Esophagus squamous epithelium (tissue), 5 donors: ENCODE measurements at places on chromosomes 6 and 20.

DNA sequence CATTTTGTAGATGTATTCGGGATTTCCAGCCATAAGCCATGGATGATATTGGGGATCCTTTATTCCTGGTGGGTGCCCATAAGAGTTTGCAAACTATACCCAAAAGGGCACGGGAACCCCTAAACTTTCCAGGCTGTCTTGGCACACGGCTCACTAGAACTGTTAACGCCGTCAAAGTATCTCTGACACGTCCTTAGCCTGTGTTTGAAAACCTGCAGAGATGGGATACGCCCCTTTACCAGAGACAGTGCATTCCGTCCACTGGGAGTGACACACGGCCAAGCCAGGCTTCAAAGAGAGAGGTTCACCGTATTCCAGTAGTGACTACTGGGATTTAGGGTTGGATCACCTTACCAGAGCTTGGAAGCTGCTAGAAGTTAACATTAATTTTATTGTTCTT lies 95.0 kb downstream of the THBS2 start:
- no peak for DNase-seq

- DNase-seq, result no peak
Measured at GRCh38 chr6:70849348-70850069, 107.4 kb downstream of the B3GAT2 start.

DNA sequence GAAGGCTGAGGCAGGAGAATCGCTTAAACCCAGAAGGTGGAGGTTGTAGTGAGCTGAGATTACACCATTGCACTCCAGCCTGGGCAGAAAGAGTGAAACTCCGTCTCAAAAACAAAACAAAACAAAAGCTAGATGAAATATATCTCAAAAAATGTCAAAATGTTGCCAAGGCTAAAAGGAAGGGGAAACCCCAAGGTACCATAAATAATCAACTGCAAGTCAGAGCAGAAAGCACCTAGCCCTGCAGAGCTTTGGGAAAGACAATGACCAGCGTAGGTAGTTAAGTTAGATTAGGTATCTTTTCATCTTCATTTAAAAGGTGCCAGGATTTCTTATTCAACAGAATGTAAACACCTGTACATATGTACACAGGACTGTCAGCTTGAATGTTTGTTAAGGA lies 33.0 kb downstream of the AKIRIN2 start:
- no peak for DNase-seq

GRCh38 chr20:62059920-62060630 lies 5.6 kb downstream of the TAF4 start:
- DNase-seq, result no peak

- no peak for DNase-seq
Measured at GRCh38 chr20:23601715-23602114, 4.0 kb downstream of the CST9 start.

DNA sequence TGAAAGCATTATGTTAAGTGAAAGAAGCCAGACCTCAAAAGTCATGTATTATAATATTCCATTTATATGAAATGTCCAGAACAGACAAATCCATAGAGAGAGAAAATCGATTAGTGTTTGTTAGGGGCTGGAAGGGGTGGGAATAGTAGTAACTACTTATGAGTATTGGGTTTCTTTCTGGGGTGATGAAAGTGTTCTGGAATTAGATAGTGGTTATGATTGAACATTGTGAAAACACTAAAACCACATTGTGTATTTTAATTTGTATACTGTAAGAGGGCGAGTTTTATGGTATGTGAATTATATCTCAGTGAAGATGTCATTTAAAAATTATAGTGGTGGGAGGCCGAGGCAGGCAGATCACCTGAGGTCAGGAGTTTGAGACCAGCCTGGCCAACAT lies 52.0 kb upstream of the KIF13A start:
- no peak for DNase-seq

- DNase-seq, result no peak
Measured at GRCh38 chr6:55872866-55873265, 2.5 kb downstream of the BMP5 start.

DNA sequence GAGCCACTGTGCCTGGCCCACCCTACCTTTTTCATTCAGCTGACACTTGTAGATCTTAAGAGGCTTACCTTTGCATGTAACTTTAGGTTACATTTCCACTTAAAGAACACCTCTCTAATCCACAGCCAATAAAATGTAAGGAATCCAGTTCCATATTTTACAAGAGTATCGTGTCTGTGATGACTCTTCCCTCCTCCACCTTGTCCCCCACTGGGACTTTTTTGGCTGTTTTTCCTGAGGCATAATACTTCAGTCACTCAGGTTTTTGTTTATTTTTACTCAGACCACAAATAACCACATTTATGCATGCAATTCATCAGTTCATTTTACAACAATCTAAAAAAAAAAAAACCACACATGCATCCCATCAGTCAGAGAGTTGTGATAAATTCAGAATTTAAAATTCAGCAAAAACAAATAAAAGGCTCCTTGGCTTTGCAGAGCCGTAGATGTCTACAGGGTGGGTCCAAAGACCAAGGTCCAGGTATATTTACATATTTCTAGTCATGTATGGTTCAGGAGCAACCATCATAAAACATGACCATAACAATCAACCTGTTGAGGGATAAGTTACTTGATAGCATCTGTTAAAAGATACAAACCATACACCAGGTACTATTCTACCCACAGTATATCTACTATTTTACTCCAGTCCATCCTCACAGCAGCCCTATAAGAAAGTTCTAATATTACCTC lies 9.9 kb downstream of the ATXN1 start:
- DNase-seq, result no peak

DNA sequence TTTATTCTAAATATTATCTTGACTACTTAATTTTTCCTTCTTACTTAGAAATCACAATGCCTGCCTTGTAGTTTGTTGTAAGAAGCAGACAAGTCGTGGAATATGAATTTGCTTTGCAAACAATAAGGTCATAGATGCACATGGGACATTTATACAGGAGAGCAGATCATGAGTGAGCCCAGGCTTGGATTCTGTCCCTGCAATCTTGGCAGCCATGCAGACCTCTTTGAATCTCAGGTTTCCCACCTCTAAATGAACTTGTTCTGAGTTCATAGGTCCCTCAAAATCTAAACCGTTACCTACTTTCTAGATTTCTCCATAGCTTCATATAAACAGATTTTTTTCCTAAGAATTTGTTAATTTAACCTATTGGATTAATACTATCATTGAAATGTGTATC lies 19.5 kb downstream of the KIAA0408 start:
- no peak for DNase-seq

DNA sequence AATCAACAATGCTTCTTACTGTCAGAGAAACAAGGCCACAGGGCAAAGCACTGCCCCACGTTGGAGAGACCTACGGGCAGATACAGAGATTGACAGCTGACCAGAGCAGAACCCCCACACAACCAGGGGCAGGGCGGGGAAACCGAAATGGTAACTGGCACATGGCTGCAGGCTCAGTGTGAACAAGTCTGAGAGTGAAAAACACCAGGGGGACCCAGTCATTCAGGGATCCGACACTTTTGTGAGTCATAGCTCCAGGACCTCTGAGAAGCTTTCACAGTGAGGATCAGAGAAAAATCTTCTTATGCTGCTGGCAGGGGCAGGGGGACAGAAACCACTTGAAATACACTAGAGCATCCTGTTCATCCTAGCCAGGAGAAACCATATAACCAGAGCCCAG lies 254.2 kb downstream of the C6orf118 start:
- DNase-seq, result no peak

GRCh38 chr6:104682722-104683643 lies 176.7 kb downstream of the HACE1 start:
- no peak for DNase-seq

DNA sequence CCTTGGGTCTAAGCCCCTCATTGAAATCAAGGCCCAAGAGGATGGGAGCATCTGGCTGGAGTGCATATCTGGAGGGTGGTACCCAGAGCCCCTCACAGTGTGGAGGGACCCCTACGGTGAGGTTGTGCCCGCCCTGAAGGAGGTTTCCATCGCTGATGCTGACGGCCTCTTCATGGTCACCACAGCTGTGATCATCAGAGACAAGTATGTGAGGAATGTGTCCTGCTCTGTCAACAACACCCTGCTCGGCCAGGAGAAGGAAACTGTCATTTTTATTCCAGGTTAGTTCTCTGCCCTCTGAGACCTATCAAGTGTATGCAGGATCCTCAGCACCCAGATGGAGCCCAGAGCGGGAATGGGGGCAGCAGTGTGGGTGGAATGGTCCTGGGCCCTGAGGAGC lies 5.1 kb downstream of the BTN2A2 start:
- DNase-seq, result no peak

DNA sequence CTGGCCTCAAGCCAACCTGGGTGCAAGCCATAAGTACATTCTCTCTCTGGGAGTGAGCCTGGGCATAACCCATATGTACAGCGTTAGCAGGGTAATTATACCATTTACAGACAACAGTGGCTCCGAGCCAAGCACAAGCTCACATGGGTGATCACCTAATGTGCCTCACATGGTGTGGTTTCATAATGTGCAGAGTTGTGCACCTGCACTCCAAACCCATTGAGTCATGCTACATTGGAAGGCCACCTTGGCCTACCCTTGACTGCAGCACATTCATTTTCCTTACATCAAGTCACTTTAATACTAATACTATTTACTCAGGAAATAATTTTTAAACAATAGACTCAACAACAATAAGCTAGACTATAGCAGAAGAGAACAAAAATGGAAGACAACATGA lies 194.5 kb upstream of the PLN start:
- no peak for DNase-seq

DNA sequence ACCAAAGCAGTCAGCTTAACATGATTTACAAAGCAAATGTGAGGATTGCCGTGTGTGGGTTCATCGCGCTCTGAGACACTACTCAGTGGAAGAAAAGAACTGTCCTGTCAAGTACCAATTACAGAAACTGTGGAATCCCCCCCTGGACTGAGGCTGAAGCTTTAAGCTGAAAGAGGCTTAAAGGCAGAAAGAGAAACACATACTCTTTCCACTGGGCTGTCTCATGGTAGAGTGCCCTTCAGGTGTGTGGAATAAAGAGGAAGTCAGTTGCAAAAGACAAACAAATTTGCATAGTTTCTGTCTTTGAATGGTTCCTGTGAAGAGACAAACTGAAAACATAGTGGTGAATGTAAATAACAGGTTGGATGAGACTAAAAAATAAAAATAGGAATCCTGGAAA lies 560.4 kb upstream of the SYNCRIP start:
- no peak for DNase-seq

- DNase-seq, result no peak
Measured at GRCh38 chr20:51525241-51526105, 17.0 kb downstream of the NFATC2 start.

- no peak for DNase-seq
Measured at GRCh38 chr20:50519036-50519762, 9.0 kb downstream of the PTPN1 start.

DNA sequence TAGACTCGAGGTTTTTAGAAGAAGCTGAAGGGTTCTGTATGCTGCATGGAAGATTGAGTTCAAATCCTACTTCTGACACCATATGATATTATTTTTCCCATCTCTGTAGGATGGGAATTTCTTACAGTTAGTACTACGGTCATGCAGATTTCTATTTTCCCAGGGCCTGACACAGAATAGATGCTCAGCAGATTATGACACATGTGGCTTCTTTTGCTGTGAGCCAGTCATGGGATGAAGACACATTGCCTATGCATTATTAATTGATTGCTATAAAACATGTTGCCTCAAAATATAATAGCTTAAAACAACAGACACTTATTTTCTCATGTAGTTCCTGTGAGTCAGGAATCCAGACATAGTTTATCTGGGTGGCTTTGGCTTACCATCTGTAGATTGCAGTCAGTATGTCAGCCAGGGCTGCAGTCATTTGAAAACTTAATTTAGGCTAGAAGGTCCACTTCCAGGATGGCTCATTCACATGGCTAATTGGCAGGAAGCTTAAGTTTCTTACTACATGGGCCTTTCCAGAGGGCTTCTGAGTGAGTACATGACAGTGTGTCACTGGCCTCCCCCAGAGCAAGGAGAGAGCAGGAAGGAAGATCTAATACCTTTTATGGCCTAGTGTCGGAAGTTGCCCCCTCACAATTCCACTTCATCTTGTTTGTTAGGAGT lies 29.5 kb downstream of the TOP1 start:
- DNase-seq, result no peak

GRCh38 chr6:41037107-41037900 lies 1.7 kb downstream of the UNC5CL start:
- no peak for DNase-seq

DNA sequence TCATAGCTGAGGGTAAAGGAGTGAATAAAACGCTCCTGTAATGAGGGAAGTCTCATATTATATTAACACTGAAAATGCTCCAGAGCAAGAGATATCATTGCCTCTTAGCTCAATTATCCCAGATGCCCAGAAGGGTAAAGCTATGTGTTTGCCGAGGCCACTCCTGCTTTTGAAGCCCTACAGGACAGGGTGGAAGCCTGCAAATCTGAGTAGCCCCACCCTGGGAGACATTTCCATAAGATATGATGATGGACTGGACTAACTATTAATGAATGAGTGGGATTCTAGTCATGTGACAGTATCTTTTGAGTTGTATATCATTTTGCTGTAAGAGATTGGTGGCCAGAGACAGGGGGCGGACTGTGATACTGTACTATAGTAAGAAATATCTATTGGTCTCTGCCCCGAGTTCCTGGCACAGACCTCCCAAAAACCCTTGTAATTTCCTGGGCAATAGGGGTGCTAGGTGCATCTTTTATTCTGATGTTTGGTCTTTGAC lies 10.5 kb upstream of the SLC22A2 start:
- DNase-seq, result no peak

GRCh38 chr20:58344741-58345140 lies 35.2 kb downstream of the RAB22A start:
- DNase-seq, result no peak

- DNase-seq, result no peak
Measured at GRCh38 chr6:97401533-97401932, 118.5 kb upstream of the MMS22L start.

GRCh38 chr20:25035921-25036320 lies 22.0 kb downstream of the ACSS1 start:
- DNase-seq, result no peak

- DNase-seq, result no peak
Measured at GRCh38 chr6:39357998-39358686, 35.6 kb upstream of the KCNK16 start.

DNA sequence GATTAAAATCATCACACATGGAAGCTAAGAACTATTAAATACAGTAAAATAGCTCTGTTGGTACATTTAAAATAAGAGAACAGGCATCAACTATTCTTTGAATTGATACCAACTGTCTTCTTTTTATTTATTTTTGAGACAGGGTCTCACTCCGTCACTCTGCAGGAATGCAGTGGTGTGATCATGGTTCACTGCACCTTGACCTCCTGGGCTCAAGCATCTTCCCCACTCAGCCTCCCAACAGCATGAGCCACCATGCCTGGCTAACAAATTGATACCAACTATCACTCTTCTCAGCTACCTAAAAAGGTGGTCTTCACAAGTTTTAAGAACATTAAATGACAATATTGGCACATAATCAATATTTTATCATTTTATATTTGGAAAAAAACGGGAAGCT lies 7.8 kb upstream of the PNISR start:
- no peak for DNase-seq

DNA sequence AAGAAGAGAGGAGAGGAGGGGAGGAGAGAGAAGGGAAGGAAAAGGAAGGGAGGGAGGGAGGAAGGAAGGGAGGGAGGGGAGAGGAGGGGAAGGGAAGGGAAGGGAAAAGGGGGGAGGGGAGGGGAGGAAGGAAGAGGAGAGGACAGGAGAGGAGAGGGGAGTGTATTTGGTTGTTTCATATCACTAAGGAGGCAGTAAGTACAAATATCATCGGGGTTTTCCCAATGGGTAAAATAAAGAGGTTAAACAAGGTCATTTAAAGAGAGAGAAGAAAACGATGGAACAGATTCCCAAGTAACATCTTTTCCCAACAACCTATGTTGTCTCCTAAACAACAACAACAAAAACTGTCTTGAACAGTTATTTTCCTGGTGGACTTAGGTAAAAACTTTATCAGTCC lies 43.6 kb downstream of the MBOAT1 start:
- no peak for DNase-seq
